ENCODE measurements at places on chromosomes 4 and X.

- no peak for DNase-seq
Observed at GRCh38 chr4:176789955-176790354, 2.8 kb downstream of the VEGFC start.

DNA sequence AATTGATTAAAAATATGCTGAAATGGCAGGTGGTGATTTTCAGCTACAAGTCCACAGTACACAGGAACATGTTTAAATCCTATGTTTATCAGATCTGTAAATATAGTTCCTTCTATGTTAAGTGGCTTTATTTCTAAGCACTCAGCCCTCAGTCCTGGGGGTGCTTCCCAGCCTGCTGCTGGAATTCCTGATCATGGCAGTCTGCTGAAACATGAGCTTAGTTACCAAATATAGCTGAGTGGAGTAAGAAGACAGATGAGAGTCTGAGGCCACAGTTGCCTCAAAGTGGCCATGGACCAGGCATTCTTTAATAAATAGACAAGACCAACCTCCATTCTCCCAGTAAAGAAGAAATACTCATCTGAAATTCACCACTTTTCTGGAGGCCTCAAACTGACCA, 17.1 kb upstream of the DDX60 start:
- no peak for DNase-seq

GRCh38 chrX:107629540-107629909, 1.2 kb downstream of the PRPS1 start:
- DNase-seq, result no peak

GRCh38 chr4:40612831-40613230, 16.8 kb downstream of the RBM47 start:
- no peak for DNase-seq

DNA sequence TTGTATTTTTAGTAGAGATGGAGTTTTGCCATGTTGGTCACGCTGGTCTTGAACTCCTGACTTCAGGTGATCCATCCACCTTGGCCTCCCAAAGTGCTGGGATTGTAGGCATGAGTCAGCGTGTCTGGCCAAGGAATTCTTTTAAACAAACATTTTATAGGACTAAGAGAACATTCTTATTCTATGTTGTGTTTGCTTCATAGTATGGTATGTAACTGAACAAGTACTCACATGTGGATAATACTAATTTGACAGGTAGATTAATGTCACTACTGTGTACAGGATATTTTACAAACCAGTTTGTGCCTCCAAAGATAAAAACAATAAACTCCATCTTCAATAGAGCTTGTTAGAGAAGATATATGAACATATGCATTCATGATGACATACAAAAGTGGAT, 1353.4 kb downstream of the PCDH7 start:
- no peak for DNase-seq

DNA sequence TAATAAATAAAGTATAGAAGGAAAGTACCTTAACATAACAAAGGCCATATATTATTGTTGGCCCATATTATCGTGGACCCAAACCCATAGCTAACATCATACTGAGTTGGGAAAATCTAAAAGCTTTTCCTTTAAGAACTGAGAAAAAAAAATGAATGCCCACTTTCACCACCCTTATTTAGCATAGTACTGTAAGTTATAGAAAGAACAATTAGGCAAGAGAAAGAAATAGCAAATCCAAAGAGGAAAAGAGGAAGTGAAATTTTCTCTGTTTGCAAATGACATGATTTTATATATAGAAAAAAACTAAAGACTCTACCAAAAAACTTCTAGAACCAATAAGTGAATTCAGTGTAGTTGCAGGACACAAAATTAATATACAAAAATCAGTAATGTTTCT, 1854.6 kb downstream of the PCDH7 start:
- DNase-seq, result no peak

DNA sequence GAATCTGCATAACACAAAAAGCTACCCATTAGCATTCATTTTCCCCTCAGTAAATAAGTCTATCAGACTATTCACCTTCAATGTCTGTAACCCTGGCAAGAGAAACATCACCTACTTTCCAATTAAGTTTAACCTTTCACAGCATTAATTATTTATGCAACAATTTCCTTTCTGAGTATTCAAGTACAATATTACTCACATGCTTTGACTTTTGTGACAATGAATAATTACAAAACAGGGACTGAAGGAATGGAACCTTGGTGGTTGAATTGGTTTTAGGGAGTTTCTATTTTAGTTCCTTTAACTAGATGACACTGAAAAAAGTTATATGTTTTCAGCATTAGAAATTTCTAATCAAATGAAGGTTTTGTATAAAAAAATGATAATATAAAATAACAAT, 932.3 kb upstream of the EPHA5 start:
- DNase-seq, result no peak

DNA sequence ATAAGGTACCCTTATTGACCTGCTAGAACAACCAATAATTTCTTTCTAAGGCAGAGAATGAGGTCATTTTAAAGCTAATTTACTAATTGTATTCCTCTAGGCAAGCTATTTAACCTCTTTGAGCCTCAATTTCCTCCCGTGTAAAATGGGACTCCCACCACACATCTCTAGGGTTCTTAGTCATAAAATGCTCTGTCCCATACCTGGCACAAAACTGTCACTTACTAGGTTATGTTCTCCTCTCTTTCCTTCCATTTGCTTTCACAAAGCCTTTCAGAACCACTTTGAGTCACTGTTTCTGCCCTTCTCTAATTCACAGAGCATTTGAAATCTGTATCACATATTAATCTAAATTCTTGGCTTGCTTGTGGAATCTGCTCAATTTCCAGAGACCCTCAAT, 2.4 kb upstream of the GPR82 start:
- no peak for DNase-seq

- DNase-seq, result no peak
Observed at GRCh38 chr4:70688795-70689231, 481 bp downstream of the UTP3 start.

GRCh38 chr4:26751004-26751403, 109.6 kb upstream of the STIM2 start:
- no peak for DNase-seq

- DNase-seq, result no peak
Observed at GRCh38 chr4:150119492-150119891, 41.2 kb downstream of the DCLK2 start.

- DNase-seq, result no peak
Observed at GRCh38 chr4:120685756-120686278, 236.7 kb downstream of the PRDM5 start.

GRCh38 chr4:185587030-185587426, 51.7 kb upstream of the PDLIM3 start:
- DNase-seq, result no peak

DNA sequence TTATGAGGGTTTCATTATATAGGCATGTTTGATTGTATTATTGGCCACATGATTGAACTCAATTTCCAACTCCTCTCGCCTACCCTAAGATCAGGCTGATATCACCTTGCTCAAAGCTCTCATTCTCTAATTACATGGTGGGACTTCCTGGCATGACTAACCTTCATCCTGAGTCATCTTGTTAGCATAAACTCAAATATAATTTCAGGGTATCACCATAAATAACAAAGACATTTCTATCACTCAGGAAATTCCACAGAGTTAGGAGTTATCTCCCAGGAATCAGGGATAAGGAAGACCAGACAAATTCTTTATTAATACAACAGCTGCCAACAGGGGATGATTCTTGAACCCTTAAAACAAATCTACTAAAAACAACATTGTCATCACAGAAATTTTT, 90.7 kb downstream of the NDST3 start:
- DNase-seq, result no peak

DNA sequence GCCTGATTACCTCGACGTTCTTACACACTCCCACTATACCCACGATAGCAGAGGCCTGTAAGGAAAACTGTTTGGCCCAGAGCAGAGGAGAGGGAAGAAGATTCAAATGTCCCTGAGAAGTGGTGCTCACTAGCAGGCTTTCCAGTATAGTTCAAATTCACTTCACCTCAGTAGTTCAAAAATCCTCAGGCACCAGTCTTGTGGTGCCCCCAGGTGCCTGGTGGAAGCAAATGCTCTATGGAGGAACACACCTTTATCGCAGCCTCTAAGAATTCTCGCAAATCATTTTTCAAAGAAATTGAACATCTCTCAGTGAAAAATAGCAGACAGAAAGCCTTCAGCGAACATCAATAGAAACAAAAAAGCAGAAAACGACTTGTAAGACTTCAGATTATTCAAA, 12.2 kb upstream of the MTMR1 start:
- no peak for DNase-seq

GRCh38 chrX:20500171-20500865, 233.6 kb upstream of the RPS6KA3 start:
- DNase-seq, result no peak

DNA sequence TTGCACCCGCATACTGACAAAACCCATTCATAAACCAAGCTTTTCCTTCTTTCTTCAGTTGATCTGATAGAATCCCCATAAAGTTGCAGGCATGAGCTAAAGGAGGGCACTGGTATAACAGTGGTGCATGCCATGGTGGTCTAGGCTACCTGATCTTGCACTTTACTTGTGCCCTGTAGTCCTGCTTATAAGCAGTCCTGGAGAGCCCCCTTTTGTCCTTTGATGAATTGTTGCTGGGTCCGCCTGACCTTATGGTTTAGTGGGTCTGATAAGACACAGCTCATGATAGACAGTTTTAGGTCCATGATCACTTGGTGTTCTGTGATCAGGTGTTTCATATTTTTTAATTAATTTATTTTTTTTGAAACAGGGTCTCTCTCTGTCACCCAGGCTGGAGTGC, 19.7 kb downstream of the CCDC160 start:
- DNase-seq, result no peak

- no peak for DNase-seq
Observed at GRCh38 chrX:138939038-138939437, 227.5 kb upstream of the FGF13 start.

DNA sequence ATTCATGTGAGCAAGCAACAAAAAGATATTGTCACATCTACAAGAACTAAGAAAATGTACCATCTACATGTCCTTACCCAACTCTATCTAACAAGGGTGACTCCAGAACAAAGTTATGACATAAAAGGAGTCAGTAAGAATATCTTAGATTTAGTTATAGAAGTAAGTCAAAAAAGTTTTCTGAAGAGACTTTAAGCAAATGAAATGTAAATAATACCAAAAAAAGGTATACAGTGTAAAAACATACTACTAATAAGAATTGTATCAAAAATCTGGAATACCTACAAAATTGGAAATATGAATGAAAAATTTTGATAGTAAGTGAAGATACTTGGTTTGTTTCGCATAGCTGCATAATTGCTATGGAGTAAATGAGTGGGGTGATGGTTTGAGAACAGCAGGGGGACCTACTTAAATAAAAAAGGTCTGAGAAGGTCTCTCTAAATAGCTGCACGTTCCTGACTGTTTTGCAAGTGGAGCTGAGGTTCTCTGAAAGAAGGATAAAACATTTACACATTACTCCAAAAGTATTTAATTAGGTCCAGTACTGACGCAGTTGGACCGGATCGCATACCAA, 51.0 kb upstream of the ENPP6 start:
- no peak for DNase-seq

DNA sequence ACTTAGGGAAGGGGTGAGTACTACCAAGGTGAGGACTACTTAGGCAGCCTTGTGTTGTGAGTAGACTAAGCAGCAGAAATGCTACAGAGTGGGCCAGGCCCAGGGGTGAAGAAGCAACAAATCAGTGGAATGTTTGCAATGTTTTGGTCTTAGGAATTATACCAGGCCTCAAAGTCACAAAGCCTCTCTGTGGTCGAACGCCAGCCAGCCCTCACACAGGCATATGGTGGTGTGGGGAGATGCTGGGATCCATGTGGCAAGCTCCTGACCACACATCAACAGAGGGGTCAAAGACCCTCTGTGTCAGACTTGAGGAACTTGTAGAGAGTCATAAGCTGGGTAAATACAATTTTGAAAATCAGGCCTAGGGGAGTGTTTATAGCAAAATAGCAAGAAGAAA, 153.8 kb upstream of the KLF3 start:
- no peak for DNase-seq

- DNase-seq, result no peak
Observed at GRCh38 chr4:83542225-83542624, 6.3 kb downstream of the GPAT3 start.

- no peak for DNase-seq
Observed at GRCh38 chr4:70737006-70737405, 15.2 kb downstream of the RUFY3 start.

DNA sequence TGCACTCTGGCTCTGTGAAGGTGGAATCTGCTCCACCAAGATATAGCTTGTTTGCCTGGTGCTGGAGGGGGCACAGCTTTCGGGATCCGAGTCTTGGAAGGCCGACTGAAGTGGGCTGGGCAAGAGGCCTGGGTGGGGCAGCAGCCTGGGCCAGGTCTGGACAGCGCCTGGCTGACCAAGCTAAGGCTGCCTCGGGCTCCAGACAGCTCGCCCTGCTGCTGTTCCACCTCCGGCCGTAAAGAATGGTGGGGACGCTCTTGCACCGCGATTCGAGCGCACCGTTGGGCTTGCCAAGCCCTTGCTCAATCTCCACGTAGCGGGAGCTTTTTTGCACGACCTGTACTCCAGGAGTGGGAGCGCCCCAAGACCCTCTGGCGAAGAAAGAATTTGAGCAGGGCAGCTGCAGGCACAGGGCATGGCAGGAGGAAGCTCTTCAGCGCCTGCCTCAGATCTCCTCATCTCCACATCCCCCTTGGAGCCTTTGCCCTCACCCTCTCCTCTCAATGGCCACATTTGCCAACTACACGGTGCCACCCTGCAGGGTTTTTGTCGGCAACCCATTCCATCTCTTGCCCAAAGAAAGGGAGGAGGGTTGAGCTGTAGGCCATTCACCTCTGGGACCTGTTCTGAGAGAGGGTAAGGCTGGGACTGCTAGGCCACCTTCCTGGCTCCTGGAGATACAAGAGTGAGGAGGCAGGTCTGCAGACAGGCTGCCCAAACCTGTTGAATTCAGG, 18.9 kb downstream of the CNGA2 start:
- DNase-seq, result peak; percentile 50

DNA sequence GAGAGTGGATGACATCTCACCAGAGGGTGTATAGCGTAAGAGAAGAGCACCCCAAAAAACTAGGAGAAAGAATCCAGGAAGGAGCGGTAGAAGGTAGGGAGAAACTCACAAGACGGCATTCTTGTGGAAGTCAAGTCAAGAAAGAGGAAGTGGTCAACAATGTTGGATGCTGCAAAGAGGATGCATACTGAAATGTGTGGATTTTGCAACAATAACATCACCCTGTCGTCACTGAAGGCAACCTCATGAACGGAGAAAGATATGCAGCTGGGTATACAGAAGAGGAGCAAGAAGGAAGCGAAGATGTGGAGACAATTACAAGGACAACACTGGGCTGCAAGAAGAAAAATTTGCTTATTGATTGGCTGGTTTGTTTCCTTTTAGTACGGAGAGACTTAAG, 11.4 kb upstream of the TAPT1 start:
- no peak for DNase-seq

- DNase-seq, result no peak
Observed at GRCh38 chr4:138815811-138816210, 199.8 kb upstream of the NOCT start.

- no peak for DNase-seq
Observed at GRCh38 chr4:55634417-55635128, 1.5 kb downstream of the NMU start.

DNA sequence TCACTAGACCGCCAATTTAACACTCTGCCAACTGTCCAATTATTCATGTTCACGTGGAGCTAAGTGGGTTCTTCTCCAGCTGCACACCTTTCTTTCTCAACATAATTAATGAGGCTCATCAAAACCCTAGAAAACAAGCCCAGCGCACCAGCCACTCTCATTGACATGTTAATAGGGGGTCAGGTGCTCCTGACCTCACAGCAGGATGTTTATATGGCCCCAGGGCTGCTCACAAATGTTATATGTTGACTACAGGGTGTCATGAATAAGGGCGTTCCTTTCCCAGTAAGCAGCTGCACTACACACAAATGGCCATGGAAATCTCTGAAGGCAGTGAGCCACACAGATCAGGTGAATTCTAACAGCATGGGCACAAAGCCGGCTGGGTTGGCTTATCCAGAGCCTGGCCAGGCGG, 209.8 kb downstream of the MGST2 start:
- peak; percentile 82 for DNase-seq

All from NCI-H774 (cell line).